Uterus (tissue), 4 donors: ENCODE measurements at places on chromosomes 7 and 10. TPM values are rescaled to one million over a fixed set of nuclear protein-coding genes. Genes with fewer than 3 reads are reported as not detected.

The VWDE gene
- total RNA-seq, result not detected

The HOXA10 gene
- total RNA-seq, result 87.5 TPM

DNA sequence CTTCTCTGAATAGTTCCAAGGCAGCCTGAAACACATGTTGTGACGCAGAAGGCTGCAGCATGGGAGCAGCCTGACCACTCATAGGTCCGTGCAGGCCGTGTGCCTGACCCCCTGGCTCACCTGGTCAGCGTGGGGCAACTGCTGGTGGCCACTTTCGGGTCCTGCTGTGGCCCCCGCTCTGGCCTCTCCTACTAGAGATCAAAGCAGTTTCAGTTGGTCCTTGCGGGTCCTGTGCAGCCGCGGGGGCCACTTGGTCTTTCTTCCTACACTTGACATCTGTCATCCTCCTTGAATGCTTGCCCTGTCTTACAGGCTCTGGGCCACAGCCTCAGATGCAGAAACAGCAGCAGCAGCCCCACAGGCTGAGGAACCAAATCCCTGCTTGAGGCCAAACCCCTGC, 320.8 kb upstream of the ZNF32 start:
- H3K36me3 ChIP-seq, result no peaks in the 10 kb centered on the region
- H3K27ac ChIP-seq, result no peak overlapping the region
- no peak for DNase-seq
- no peak overlapping the region for H3K4me3 ChIP-seq

- no peak overlapping the region for H3K27ac ChIP-seq
- H3K36me3 ChIP-seq, result no peaks in the 10 kb centered on the region
- no peak overlapping the region for H3K4me3 ChIP-seq
- DNase-seq, result no peak
- H3K4me1 ChIP-seq, result no peaks in the 10 kb centered on the region
These were observed 7.9 kb downstream of the TBATA start for GRCh38 chr10:70777063-70777875.

DNA sequence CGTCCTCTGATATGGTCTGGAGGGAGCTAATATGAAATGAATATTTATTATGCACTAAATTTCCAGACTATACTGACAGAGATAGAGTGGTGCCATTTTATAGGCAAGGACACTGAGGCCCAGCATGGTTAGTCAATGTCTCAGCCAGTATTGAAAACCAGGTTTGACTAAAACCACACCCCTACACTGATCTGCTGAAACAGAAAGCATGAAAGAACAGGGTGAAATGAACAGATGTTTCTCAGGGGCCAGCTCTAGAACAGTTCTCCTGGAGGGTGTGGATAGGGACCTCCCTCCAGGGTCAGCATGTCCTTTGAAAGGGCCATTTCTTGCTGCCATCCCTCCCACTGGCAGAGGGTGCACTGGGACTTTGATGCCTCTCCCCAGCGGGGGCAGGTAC, 700.5 kb downstream of the GRID1 start:
- H3K27me3 ChIP-seq, result no peaks in the 10 kb centered on the region
- H3K4me3 ChIP-seq, result no peak overlapping the region
- no peaks in the 10 kb centered on the region for H3K4me1 ChIP-seq
- no peaks in the 10 kb centered on the region for H3K36me3 ChIP-seq

DNA sequence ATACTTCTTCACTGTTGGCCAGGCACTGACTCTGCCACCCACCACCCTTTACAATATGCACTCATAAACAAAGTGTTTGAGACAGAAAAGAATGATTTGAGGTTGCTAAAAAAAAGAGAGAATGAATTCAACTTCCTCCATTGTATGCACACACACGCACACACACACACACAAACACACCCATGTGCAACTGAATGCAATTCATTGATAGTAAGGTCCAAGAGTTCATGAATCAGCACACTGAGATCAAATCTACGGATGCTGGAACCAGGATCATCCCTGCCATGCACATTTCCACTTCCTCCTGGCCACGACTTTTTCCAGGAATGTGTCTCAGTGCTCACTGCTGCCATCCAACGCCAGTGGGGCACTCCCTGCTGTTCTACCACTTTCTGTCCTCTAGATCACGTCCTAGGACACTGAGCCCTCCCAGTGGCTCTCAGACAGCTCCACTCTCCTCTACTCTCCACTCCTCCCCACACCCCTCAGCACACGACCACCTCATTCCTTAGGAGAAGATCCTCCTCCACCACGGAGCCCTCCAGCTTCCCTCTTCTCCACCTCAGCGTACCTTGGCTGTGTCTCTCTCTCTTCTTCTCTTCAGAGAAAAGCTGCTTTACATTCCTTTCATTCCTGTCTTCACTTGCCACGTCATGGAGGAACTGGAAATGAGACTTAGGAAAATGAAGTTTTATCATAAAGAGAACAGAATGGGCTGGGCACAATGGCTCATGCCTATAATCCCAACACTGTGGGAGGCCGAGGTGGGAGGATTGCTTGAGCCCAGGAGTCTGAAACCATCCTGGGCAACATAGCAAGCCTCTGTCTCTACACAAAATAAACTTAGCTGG, 12.0 kb upstream of the TMEM213 start:
- no peaks in the 10 kb centered on the region for H3K27me3 ChIP-seq
- no peaks in the 10 kb centered on the region for H3K4me1 ChIP-seq
- H3K36me3 ChIP-seq, result no peaks in the 10 kb centered on the region
- no peak overlapping the region for H3K4me3 ChIP-seq
- DNase-seq, result no peak

DNA sequence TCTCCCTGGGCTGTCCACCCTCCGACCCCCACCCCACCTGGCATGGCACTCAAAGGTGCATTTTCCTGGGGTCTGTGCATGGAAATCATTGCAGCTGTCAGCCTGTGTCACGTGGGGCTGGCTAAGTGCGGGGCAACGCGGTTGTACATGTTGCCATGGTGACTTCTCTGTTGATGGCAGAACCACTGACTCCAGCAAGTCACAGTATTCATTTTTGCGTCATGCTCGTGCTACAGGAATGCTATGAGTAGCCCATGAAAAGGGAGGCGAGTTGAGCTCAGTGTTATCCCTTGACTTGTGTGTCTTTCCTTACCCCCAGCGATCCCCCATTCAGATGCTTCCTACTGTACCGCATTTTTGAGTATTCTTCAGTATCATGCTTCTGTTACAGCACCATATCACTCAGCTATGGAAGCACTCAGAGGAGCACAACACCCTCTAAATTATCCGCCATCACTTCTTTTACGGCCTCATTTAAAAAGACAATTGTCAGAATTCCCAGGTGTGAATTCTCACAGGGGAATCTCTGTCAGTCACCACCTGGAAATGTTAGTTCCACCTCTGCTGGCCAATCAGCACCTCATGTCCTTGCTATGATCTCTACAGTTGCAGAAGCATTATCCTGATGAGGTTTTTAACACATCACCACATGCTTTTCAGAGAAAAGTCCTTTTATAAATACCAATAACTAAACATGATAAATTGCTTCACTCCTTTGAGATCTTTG, 194.4 kb upstream of the C7orf33 start:
- DNase-seq, result no peak
- H3K27ac ChIP-seq, result no peak overlapping the region
- H3K36me3 ChIP-seq, result no peaks in the 10 kb centered on the region
- no peaks in the 10 kb centered on the region for H3K27me3 ChIP-seq
- no peaks in the 10 kb centered on the region for H3K4me1 ChIP-seq
- H3K4me3 ChIP-seq, result no peak overlapping the region
